ENCODE measurements at places on chromosomes 16 and 17.

DNA sequence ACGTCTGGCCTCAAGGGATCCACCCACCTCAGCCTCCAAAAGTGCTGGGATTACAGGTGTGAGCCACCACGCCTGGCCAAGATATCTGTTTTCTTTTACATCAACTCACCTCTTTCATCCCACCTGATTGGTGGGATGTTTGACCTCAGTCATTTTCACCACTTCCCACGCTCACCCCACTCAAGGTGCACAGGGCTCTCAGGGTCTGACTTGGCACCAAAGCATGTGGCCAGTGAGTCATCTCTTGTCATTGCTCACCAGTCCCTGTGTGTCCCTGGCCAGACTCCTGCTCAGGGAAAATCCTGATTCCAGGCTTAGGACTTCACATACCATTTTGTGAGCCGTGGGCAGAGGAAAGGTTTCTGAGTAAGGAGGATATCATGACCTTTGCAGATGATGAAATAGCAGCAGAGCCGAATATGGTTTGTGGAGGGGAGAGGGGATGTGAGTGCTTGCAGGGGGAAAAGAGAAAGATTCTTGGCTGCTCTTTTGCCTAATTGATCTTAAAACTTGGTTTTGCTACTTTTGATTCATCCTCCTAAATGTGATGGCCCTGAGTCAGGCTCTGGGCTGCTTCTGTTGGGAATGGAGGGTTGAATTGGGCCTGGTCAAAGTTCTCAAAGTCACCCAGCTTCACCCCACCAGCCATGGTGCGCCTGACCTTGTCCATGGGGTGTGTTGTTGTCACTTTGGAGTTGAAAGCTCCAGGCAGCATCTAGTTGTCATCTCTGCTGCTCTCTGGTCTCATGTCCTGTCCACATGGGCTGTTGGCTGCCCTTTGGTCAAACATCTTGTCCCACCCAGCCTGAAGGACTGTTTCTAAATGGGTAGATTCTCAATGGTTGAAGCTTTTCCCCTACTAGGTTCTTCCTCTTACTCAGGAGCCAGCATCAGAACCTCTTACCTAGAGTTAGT, 6.0 kb upstream of the KCNH6 start:
- peak; percentile 35 for DNase-seq

DNA sequence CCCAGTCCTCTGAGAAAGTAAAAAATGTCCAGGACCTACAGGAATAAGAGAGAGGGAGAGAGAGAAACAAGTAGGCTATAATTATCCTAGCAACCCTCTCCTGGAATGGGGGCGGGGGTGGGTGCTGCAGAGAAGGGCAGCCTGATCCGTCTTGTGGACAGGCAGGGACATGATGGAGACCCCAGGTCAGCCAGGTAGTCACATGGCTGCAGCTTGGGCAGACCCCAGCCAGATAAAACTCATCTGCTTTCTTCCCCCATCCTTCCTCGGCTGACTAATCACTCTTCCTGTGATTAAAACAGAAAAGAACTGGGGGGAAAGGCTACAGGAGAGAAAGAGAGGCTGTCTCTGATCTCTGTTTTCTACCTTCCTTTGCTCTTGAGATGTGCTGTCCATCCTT, 32.6 kb downstream of the COPZ2 start:
- DNase-seq = no peak

DNA sequence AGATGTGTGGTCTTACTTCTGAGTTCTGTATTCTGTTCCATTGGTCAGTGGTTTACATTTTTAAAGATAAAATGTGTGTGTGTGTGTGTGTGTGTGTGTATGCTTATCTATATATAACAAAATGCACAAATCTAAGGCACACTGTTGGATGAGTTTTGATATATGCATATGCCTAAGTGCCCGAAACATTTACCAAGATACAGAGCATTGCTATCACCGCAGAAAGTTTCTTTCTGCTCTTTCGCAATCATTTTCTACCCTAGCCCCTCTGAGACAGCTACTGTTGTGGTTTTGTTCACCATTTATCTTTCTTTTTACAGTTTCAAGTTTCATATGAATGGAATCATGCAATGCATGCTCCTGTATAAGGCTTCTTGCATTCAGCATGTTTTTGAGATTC, 97.0 kb downstream of the MRTFB start:
- no peak for DNase-seq

DNA sequence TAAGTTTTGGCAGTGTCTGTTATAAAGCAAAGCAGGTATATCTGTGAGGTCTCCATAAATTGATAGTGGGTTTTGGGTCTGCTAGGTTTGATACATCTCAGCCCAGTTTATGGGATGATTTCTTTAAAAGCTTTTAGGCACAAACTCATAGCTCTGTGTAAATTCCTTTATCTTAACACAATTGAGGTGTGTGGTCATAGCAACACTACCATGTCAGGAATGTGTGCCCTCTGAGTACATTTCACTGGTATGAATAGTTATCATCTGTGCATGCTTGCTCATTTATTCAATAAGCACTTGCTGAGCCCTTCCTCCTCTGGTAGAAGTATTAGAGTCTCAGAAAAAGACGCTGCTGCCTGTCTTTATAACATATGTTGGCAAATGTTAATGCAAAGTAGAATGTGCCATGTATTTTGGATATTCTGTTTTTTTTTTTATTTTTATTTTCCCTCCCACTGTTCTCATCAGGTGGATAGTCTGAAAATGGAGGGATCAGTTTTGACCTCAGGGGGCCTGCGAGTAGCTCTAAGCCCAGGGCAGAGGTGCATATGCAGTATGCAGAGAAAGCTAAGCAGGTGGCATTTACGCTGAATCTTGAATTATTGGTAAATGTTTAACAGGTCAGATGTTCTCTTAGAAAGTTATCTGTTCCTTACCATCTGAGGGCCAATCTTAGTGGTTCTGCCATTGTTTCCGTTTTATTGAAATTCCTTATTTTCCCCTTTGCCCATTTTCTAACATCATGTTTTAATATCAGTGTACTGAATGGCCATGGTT, 90.7 kb downstream of the WNT3 start:
- no peak for DNase-seq

GRCh38 chr17:79031996-79032875, 8.3 kb downstream of the C1QTNF1 start:
- DNase-seq = no peak

DNA sequence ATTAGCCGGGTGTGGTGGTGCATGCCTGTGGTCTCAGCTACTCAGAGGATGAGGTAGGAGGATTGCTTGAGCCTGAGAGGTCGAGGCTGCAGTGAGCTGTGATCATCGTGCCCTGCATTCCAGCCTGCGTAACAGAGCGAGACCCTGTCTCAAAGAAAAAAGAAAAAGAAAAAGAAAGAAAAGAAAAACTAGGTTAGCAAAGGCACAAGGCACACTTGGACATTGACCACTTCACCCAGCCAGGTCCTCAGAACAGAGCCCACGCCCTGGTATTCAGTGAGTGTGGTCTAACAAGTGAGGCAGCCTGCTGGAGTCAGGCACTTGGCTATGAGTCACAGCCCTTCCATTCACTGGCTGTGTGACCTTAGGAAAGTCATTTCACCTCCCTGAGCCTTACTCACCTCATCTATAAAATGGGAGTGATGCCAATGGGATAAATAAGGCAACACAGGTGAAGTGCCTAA, 10.4 kb downstream of the MILR1 start:
- no peak for DNase-seq

Measured in stimulated activated CD4-positive, alpha-beta T cell treated with anti-CD3 and anti-CD28 coated beads, Interleukin-2, amount 100 ng/mL, for 24 hours (primary cell).